Amniotic stem cell (primary cell): ENCODE measurements at places on chromosomes 7 and 10.

GRCh38 chr10:72087969-72088888 lies at the start of gene SPOCK2:
Gene SPOCK2, minus strand, starts transcription at chr10:72088551. Its CDS starts 223 bp downstream, at chr10:72088328.
- no peak for DNase-seq

DNA sequence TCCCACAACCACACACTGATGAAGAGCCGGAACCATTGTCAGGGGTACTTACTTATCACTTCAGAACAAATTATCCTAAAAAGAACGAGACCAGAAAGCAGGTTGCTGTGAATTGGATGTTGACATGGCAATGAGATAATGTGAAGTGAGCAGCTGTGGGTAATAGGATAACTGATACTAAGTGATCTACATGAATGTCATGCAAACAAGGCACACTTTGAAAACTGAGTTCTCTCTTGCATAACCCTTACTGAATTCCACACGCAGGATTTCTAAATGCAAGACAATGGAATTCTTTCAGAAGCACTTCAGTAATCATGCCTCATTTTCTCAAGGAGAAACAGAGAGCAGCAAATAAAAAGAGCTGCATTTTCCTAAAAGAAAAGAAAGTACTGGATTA lies 242.5 kb upstream of the TMEM229A start:
- no peak for DNase-seq

DNA sequence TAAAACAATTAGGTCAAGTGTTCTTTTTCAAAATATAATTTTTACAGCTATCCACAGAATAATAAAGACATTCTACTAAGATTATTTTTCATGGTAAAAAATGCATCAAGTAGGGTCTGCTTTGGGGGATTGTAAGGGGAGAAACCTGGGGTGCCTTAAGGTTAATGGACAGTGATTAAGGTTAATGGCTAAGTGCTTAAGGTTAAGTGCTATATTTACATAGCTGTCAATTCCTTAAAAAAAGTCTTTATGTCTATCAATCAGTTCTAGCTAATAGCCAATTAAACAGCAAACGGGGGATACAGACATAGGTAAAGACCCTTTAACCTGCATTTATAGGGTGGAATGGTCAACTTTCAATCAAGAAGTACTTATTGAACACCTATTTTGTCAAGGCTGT lies 284.5 kb upstream of the SEMA3A start:
- no peak for DNase-seq

DNA sequence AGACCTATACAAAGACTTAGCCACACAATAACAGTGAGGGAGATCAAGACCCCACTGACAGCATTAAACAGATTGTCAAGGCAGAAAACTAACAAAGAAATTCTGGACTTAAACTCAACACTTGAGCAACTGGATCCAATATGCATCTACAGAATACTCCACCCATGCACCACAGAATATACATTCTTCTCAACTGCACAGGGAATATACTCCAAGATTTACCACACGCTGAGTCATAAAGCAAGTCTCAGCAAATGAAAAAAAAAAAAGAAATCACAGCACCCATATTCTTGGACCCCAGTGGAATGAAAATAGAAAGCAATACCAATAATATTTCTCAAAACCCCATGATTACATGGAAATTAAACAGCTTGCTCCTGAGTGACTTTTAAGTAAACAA lies 680.2 kb downstream of the PCDH15 start:
- no peak for DNase-seq

- no peak for DNase-seq
Observed at GRCh38 chr10:89389254-89389653, 3.2 kb upstream of the IFIT1 start.

DNA sequence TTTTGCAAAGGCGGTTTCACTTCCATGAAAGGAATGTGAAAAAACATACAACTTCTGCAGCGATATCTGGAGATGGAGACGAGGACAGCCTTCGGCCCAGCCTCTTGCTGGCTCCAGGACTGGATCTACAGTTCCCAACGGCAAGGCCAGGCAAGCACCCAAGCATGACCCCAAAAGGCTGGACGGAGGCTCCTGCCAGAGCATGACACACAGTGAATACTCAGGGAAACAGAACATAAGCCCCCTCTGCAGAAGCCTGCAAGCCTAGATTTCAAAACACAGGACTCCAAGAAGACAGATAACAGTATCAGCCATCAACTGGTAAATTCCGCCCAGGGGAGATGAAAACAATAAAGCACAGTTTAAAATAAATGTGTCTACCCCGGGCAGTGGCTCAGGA lies 3.3 kb upstream of the LRRC27 start:
- DNase-seq = no peak

- DNase-seq = no peak
Observed at GRCh38 chr10:89590326-89590725, 54.7 kb downstream of the PANK1 start.

DNA sequence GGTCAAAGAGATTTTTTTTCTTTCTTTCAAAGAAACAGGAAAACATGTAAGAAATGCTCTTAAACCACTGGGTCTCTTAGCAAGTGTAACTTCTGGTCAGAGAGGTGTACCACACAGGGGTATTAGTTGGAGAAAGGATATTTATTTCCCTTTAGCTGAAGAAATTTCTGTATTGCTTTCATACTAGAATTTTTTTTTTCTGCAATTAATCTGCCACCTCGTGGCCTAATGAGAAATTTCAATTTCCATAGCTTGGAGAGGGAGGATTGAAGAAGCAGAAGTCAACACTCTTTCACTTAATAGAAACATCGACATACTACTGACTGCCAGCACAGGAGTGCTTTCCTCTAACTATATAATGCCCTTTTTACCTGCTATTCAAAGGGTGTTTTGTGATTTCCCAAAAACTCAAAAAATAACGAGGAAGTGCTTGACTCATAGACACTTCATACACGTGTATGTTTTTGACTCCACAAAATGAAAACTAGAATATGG lies 177.6 kb upstream of the NAMPT start:
- DNase-seq = peak; percentile 26

- DNase-seq = no peak
Observed at GRCh38 chr10:101138788-101139420, 7.8 kb downstream of the TLX1 start.

DNA sequence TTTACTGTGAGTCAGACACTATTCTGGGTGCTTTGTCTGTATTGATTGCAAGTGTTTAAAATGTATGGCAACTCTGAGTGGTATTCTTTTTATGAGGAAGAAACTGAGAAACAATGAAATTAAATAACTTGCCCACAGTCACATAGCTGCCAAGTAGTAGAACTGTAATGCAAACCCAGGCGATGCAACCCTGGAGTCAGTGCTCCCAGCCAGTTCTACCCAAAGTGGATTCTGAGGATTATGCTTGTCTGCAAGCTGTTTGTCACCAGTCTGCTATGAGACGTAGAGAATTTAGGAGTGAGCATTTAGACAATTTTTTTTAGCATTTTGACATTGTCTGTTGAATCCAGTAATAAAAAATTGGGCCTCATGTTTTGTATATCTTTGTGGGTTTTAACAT lies 306.0 kb upstream of the LRGUK start:
- DNase-seq = no peak

GRCh38 chr7:20275637-20276036 lies 55.1 kb upstream of the ITGB8 start:
- DNase-seq = no peak

DNA sequence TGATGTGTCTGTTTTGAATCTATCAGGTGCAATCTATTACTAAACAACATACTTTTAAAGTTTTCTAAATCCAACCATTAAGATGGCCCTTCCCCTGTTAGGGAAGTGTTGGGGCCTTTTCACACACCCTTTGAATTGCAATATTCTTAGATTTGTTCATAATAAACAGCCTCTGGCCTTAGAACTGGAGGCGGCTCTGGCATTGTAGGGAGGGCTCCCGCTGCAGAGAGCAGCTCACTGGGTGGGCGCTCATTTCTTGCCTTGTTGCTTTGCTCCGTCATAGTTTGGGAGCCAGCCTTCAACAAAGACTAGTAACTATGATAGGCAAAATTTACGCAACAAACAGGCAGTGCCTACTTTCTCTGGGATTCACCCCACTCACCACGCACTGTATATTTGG lies 4.2 kb upstream of the HOXA10 start:
- no peak for DNase-seq

- DNase-seq = no peak
Observed at GRCh38 chr7:41699516-41699915, 3.4 kb downstream of the INHBA start.

- DNase-seq = no peak
Observed at GRCh38 chr7:143514487-143514886, 36.8 kb downstream of the TAS2R41 start.

DNA sequence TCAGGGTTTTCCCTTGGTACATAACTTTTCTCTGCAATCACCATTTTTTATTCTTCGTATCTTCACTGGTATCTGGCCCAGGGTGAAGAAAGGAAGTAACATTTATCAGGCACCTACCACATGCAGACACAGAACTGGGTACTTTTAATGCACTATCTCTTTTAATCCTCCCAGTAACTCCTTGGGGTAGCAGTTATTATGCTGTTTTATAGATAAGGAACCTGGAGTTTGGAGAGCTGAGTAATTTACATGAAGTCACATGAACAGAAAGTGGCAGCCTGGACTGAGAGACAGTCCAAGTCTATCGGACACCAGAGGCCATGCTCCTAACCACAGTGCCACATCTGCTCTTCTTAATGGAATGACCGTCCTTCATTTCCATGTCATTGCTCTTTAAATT lies 117.1 kb upstream of the PODXL start:
- no peak for DNase-seq

GRCh38 chr10:129712000-129712399 lies 245.0 kb downstream of the MGMT start:
- DNase-seq = no peak

DNA sequence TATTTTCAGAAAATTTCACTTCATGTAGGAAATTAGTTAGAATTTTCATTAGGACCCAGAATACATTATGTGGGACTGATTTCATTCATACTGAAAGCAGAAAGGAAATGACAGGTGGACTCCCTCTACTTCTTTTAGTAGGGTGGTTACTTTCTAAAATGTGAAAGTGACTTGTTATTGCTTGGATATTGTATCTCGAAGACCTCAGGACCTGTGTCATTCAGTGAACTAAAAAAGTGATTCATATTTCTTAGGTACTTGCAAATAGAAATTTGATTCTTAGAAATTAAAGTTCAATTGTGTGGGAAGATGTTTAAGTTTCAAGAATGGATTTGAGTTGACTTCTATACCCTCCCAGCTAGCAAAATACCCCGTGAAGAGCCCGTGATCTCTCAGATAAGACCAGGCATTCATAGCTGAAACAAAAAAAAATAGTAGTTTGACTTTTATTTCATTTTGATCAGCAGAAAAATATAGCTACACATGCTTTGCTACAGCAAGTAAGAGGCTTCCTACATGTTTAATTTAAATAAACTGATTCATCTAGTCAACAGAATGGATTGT lies 1037.1 kb downstream of the GATA3 start:
- no peak for DNase-seq

GRCh38 chr10:44369296-44369695 lies 15.6 kb downstream of the CXCL12 start:
- DNase-seq = no peak

DNA sequence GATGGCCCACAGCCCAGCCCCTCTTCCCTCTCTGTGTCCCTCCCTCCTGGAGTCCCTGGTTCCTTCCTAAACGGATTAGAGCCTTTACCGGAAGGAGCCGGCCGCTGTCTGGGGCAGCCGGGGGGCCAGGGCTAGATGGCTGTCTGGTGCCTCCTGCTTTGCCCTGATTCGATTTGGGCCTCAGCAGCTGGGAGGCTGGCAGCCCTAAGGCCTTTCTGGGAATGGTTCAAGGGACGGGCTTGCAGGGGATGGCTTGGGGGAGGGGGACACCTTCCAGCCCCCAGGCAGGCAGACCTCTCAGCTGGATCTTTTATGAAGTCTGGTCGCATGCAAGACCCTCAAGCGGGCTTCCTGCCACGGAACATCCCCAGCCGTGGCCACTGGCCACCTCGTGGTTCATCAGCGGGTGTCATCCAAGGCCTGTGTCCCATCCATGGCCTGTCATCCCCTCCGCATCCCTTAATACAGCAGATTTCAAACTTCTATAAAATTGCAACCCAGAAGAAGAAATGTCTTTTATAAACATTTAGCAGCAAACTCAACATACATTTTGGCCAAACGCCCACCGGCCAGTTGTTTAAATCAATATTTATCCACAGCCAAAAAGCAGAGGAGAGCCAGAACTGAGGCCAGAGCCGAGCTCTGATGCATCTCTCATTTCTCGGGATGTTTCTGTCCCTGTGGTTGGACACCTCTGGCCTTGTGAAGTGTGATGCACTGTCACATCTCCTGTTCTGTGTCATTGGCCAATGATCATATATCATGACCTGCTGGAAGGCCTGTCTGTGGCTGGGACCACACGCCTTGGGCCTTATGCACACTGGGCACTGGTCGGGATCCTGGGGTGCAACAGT lies 52.0 kb downstream of the GTF2IRD1 start:
- no peak for DNase-seq

DNA sequence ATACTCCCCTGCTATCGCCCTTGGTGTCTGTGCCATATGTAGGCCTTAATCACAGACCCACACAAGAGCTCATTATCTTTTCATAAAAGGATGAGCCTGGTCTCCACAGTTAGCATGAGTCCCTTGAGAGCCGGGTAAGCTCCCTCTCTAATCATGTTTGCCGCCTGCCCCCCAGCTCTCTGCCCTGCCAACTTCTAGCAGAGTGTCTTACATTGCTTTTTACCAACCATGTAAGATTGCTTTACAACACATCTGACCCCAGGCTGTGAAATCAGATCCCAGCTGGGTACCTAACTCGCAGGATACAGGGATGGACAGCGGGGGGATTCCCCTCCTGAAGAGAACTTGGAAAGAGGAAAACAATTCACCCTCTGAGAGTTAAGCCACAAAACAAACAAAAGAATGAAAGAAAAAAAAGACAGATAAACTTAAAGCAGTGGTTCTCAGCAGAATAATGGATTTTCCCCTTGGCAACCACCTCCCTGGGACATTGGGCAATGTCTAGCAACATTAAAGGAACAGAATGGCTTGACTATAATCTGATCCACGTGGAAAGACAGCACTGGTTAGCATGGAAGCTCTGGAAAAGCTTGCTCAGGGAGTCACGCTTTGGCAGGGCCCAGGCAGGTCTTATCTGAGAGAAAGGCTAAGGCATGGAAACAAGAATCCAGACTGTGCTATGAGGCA lies 39.4 kb upstream of the ATOH7 start:
- DNase-seq = no peak

- DNase-seq = no peak
Observed at GRCh38 chr7:151624246-151624928, 104.7 kb upstream of the RHEB start.

- no peak for DNase-seq
Observed at GRCh38 chr10:120428754-120429153, 28.3 kb upstream of the PLPP4 start.

- DNase-seq = no peak
Observed at GRCh38 chr10:113095419-113096127, 145.5 kb downstream of the TCF7L2 start.

GRCh38 chr7:84324136-84324630 lies 129.6 kb upstream of the SEMA3A start:
- no peak for DNase-seq

DNA sequence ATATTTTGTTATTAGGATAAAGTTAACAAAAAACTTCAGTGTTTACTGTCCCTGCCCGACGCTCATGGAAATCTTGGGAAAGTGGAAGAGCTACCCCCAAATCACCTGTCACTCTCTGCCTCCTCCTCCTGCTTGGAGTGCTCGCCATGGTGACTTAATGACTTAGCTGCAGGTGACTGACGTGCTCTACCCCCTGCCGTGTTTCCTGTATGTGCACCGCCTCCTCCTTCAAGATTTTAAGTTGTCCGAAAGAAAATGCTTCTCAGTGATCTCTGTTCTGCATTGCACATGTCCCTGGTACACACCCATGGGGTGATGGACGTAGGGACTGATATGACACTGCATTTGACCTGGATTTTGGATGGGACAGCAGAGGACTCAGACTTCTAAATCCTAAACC lies 338.8 kb upstream of the SHH start:
- DNase-seq = no peak

- no peak for DNase-seq
Observed at GRCh38 chr7:82335001-82335400, 108.6 kb downstream of the CACNA2D1 start.
